Hematopoietic multipotent progenitor cell treated with erythropoietin and hydrocortisone succinate and interleukin-3 and kit ligand, for 8 days (in vitro differentiated cells): ENCODE measurements at places on chromosomes 11 and 22.

DNA sequence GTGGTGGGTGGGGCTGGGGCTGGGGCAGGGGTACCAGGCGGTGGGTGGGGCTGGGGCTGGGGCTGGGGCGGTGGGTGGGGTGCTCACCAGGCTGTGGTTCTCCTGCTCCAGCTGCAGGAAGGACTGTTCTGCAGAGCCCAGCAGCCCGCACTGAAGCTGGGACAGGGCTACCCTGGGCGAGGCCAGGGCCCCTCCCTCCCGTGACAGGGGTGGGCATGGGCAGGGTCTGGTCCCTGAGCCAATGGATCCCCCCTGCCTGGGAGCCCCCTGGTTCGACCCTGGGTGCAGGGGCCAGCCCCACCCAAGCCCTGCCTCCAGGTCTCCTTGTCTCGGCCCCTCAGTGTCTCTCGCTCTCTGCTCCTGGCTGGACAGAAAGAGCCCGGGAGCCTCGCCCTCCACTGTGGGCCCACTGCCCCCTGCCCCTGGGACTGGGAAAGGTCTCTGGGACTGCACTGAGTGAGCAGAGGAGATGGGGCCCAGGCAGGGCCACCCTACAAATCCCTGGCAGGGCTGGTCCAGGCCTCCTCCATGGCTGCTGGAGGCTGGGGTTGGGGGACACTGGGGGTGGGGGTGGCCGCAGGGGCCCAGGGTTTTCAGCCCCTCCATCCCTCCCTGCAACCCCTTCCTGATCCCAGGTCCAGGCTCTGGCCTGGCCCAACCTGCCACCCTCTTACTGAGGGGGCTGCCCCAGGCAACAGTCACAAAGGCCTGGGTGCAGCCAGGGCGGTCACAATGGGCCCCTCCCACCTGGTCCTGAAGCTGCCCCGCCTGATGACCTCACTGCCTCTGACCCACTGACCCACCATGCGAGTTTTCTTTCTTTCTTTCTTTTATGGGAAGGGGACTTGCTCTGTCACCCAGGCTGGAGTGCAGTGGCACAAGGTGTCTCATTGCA is at the start of gene CCDC188:
CCDC188 (minus strand) TSS at position 675 of the 895 bp plus-strand sequence; CDS start at position 606, 69 bp downstream.
- no peak for DNase-seq

- no peak for DNase-seq
These were observed 2.1 kb downstream of the CSNK1E start for GRCh38 chr22:38314933-38315822.

DNA sequence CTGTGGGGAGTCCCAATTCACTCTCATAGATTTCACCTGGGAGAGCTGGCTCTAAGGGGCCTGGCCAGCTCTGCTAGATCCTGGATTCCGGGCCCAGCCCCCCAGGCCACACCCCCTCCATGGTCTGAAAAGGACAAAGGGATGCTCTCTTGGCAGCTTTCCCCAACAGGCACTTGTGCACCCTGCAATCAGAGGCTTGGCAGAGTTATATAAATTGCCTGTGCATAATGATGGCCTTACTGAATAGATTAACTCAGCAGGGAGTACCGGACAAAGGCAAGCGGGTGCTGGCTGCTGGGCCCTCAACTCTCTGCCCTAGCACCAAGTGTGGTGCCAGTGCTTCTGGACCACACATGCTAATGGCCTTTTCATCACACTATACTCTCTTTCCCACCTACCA is 461.6 kb downstream of the BUD13 start:
- DNase-seq, result no peak

GRCh38 chr22:35322126-35322525 is 22.4 kb downstream of the TOM1 start:
- DNase-seq, result no peak

DNA sequence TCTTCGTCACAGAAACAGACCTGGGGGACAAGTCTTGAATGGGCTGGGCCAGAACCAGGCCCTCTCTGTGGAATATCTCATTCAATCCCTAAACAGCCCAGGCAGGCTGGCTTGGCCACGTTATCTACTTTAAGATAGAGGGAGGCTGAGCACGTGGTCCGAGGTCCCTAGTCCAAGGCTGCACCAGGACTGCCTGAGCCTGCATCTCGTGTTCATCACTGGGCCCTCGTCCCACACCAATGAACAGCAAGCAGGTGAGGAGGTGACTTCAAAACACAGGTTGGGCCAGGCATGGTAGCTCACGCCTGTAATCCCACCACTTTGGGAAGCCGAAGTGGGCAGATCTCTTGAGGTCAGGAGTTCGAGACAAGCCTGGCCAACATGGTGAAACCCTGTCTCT is 20.3 kb upstream of the FGF3 start:
- DNase-seq, result no peak

GRCh38 chr11:19740586-19740985 is 27.9 kb downstream of the NAV2 start:
- no peak for DNase-seq

- no peak for DNase-seq
These were observed 1.2 kb downstream of the CD3E start for GRCh38 chr11:118305726-118306125.

GRCh38 chr11:69055598-69056516 is 7.1 kb downstream of the TPCN2 start:
- peak; percentile 87 for DNase-seq

DNA sequence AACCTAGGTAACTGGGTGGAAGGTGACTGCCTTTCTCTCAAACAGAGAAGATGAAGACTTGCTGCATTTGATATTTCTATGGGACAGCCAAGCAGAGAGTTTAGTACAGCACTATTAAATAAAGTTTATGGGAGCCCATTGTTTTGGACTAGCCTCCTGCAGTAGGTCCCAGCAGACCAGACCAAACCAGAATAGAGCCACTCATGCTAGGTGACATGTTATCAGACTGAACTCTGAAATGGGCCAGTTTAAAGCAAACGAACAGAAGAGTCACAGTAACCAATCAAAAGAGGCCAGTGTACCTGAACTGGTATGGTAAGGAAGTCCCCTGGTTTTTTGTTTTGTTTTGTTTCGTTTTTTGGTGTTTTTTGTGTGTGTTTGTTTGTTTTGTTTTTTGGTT is 7.9 kb upstream of the MPZL2 start:
- no peak for DNase-seq

GRCh38 chr11:30342736-30343166 is 19.8 kb downstream of the ARL14EP start:
- DNase-seq, result peak; percentile 2

DNA sequence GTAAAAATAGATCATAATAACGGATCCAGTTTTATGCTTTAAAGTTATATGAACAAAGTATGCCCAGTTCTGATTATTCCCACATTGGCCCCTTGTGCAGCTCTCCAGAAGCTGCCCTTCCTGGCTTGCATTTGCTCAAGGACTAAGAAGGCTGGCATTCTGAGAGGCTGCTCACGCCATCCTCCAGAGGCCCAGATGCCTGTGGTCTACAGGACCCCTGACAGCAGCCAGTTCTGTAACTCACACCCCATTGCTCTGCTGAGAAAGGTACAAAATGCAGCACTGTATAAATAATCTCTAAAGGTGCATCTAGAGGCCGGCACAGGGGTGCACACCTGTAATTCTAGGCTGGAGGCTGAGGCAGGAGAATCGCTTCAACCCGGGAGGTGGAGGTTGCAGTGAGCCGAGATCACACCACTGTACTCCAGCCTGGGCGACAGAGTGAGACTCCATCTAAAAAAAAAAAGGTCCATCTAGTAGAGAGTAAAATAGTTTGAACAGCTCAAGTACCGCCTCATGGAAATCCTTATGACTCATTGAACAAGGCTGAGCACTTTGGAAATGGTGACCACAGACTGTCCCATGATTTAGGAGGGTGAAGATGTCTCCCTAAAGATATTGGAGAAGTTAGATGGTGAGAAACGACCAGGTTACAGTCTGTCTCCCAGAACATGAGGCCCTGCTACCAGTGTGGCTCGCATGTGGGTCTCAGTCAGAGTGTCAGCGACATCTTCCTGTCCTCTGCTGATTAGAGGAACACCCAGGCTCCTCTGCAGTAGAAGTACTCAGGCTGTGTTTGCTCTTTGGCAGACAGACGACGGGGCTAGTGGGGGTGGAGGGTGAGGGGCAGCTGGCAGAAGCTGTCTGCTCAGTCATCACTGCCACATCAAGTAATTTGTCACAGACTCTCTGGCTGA is 56.3 kb downstream of the KREMEN1 start:
- peak; percentile 67 for DNase-seq

DNA sequence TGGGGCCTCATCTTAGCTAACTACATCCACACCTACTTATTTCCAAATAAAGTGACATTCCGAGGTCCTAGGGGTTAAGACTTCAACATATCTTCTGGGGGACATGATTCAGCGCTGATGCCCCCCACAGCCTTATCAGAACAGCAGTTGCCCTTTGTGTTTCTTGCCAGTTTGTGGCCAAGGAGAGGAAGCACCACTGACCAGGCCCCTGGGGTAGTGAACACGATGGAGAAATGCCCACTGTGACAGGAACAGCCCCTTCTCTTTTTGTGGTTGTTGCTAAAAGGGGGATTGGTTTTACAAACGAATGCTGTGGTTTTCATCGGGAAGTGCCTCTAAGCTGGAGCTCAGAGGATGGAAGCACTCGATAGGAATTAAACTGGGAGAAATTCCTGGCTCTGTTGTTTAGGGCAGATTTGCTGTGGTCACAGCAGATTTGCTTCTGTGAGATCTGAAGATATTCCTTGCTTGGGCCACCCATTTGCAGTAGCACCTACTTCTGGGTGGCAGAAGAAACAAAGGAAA is 88.8 kb downstream of the ABTB2 start:
- peak; percentile 5 for DNase-seq

GRCh38 chr11:15905366-15906104 is 450.8 kb downstream of the SOX6 start:
- DNase-seq, result no peak

DNA sequence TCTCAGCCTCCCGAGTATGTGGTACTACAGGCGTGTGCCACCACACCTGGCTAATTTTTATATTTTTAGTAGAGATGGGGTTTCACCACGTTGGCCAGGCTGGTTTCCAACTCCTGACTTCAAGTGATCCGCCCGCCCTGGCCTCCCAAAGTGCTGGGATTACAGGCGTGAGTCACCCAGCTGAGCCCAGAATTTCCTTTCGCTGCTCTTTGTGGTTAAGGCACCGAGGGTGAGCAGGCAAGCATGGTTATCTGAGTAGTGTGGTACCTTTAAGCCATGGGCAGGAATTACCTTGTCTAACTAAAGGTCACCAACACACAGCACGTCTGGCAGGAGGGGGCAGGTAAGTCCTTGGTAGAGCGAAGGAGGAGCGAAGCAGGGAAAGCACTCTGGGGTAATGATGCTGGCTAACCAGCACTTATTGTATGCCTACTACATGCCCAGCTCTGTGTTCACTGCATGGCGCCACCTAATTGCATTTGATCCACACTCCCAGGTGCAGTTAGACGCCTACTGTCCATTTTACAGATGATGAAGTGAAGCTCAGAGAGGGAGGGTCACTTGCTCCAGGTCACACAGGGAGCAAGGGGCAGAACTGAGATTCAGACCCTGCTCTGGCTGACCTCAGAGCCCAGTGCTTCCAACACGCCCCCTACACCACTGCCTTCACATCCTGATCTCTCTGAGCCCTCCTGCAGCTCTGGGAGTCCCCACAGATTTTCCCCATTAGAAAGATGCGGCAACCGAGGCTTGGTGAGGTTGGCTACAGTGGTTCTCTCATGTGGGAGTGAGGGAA is 45.7 kb downstream of the TRIOBP start:
- no peak for DNase-seq

GRCh38 chr11:122758974-122759373 is 79.3 kb upstream of the CRTAM start:
- DNase-seq, result no peak

- no peak for DNase-seq
These were observed 30.4 kb downstream of the MOB2 start for GRCh38 chr11:1456176-1456575.

GRCh38 chr22:48496226-48496845 is 1331.3 kb downstream of the BRD1 start:
- no peak for DNase-seq

DNA sequence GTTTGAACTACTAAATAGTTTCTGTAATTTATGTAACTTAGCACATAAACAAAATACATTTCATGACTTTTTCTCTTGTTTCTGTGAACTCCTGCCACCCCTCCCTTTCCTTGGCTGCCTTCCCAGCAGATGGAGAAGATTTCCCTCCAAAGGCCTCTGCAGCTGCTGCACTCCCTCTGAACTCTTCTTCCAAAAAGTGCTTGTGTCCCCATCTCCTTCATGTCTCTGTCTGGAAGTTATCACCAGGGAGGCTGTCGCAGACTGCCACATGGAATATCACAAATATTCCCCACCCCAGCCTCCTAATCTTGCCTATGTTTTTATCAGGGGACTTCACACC is 1068.3 kb downstream of the OPCML start:
- no peak for DNase-seq

GRCh38 chr11:2444821-2445745 is at the start of gene KCNQ1:
Gene KCNQ1 (plus strand): TSS chr11:2445008. CDS start chr11:2445099, 91 bp downstream.
- peak; percentile 34 for DNase-seq

GRCh38 chr22:31055117-31055634 is 25.9 kb upstream of the SMTN start:
- no peak for DNase-seq

GRCh38 chr22:48782811-48783511 is 1044.7 kb downstream of the BRD1 start:
- peak; percentile 2 for DNase-seq

DNA sequence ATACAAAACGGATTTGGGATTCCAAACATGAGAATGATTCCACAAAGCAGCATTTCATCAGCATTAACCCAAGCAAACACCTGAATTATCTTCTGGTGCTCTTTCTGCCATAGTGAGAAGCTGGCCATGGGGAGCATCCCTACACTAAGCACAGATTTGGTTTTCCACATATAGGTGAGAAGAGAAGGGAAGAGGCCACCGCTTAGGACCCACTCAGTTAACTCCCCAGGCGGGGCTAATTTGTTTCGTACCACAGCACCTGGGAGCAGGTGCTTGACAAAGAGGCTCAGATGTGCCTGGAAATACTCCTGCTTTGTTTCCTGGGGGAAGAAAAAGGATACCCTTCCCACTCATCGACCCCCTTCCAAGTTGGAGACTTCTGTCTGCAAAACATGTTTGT is 64.2 kb downstream of the RAB30 start:
- no peak for DNase-seq

- no peak for DNase-seq
These were observed 71.0 kb downstream of the TRIM29 start for GRCh38 chr11:120066738-120067437.

- no peak for DNase-seq
These were observed 38.1 kb upstream of the SYT7 start for GRCh38 chr11:61618978-61619377.
